Left lung (tissue), 14 donors: ENCODE measurements at places on chromosomes 7 and 10. TPM values are rescaled to one million over a fixed set of nuclear protein-coding genes. Genes with fewer than 3 reads are reported as not detected.

Gene STK31
- 1.3 TPM for polyA plus RNA-seq

Gene ATG9B
- polyA plus RNA-seq = 3.8 TPM

Gene XRCC2
- polyA plus RNA-seq = 9.5 TPM

Gene ZNF679
- not detected for polyA plus RNA-seq

Gene GCK
- 3.2 TPM for polyA plus RNA-seq

Gene KCNIP2
- polyA plus RNA-seq = 8.9 TPM

Gene PNLIPRP2
- not detected for polyA plus RNA-seq

Gene PRSS37
- 1.5 TPM for polyA plus RNA-seq

Gene CDC14C
- not detected for polyA plus RNA-seq

Gene ZNF32
- polyA plus RNA-seq = 53.0 TPM

Gene SERPINE1
- 2.5 TPM for polyA plus RNA-seq

Gene POM121C
- polyA plus RNA-seq = 77.7 TPM

Gene GNG11
- 54.3 TPM for polyA plus RNA-seq

Gene ZPBP
- 0.23 TPM for polyA plus RNA-seq

Gene SEC61A2
- polyA plus RNA-seq = 15.2 TPM

Gene ZNF117
- polyA plus RNA-seq = 64.8 TPM

Gene FRMD4A
- polyA plus RNA-seq = 62.3 TPM
